ENCODE measurements at places on chromosomes 4 and X.

DNA sequence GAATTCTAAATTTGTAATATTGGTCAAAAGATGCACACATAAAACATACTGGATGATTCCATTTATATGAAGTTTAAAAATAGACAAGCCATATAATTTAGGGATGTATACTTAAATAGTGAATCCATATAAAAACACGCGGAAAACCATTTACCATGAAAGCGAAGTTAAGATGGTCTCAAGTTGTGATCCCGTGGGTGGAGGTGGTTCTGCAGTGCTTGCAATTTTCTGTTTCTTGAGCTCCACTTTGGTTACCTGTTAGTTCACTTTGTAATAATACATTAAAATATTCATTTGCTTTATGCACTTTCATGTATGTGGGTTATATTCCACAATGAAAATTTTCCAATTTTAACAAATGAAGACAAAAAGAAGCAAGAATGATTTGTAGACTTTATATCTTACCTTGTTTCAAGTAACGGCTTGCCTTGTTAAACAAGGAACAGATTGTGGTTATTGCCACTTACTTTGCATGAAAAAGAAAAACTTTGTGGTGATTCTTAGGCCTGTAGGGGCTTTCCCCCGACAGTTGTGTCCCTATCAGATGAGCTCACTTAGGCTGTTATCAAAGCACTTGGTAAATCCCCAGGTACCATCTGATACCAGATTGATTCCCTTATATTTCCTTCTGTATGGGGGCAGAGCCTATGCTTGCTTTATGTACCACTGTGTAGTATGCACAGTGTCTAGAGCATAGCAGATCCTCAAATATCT is 12.2 kb downstream of the UCP1 start:
- DNase-seq, result no peak

DNA sequence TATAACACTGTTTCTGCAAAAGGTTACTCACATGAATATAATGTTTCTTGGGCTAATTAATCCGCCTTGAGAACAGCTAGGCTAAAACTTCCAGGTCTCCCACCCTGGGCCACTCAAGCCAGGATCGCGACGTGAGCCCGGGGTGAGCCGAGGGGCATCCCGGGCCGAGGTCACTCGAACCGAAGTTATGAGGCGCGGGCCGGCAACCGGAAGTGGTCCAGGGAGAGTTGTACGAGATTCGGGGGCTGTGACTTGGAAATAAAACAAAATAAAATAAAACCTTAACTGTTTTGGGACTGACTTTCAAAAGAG is 317 bp downstream of the CMC4 start:
- no peak for DNase-seq

GRCh38 chrX:135543924-135544323 is 23.5 kb downstream of the INTS6L start:
- DNase-seq, result no peak

GRCh38 chrX:44303119-44303518 is 40.4 kb downstream of the EFHC2 start:
- no peak for DNase-seq

DNA sequence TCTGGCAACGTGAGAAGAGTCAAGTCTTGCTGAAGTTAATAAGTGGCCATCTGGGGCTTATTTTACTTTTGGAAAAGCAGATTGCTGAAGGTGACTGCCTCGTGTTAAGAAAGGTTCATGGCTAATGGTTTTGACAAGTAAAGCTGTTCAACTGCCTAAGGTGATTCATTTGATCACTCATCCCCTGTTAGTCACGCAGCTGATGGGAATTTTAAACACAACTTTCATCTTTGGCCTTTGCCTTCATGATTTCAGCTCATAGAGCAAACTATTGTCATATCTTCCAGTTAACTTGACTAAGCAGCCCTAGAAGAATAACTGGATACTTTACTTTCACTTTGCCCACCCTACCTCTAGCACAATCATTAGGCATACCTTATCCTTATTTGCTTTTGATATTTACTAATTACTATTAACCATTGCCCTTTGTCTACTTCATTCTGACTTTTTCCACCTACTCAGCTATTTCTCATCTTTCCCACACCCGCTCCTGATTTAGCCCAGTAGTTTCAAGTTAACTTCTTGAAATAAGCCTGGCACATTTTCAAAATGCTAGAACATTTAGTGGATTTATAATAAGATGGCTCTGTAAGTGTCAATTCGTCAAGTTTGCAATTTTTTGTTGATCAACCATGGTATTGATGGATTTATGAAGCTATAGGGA is 170.6 kb upstream of the S100G start:
- DNase-seq, result no peak

DNA sequence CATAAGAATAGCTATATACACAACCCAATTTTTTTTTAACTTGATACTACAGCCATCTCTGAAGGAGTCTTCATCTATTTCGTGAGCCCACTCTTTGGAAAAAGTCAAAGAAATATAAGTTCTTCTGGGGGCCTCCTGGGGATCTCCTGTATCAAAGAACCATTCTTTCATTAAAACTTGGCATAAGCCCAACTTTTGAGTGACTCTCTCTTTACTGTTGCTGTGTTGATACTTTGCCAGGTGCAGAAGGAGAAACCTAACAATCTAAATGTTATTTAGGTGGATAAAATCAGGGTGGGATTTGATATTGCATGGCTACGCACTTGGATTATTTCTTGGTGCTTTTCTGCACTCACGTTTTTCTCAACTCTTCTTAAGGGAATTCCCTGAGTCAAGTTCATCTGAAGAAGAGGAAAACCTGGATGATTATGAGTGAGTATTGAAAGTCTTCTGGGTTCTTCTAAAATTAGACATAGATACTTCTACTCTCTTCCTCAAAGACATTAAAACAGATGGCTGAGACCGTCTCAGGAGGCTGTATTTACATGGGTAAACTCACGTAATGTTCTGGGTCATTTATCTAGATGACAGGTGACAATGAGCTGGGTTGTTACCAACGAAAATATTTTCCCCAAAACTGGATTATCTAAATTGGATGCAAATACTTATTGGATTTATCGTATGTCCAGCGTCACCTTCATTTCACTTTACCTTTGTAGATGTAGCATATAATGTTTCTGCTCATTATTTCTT is 25.2 kb downstream of the BMX start:
- DNase-seq, result no peak

DNA sequence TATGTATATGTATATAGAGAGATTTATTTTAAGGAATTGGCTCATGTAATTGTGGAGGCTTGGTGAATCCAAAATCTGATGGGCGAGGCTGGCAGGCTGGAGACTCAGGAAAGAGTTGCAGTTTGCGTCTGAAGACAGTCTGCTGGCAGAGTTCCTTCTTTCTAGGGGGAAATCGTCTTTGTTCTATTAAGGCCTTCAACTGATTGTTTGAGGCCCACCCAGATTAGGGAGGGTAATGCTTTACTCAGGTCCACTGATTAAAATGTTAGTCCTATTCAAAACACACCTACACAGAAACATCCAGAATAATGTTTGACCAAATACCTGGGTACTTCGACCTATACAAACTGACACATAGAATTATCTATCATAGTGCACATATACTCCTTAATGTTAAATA is 149.5 kb downstream of the NAA11 start:
- no peak for DNase-seq

DNA sequence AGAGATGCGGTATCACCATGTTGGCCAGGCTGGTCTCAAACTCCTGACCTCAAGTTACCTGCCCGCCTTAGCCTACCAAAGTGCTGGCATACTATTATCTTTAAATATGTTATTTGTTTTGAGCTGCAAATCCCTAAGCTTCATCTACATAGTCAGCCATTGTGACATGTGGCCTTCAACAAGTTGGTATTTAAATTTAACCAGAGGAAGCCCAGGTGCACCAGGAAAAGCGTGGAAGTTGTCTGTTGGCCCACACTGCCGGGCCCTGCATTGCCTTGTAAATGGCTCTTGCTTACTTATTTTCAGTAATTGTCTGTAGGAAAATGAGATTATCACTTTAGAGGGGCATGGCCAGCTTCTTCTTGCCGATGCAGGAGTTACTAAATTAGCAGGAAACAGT is 6.0 kb downstream of the WWC2 start:
- DNase-seq, result no peak

DNA sequence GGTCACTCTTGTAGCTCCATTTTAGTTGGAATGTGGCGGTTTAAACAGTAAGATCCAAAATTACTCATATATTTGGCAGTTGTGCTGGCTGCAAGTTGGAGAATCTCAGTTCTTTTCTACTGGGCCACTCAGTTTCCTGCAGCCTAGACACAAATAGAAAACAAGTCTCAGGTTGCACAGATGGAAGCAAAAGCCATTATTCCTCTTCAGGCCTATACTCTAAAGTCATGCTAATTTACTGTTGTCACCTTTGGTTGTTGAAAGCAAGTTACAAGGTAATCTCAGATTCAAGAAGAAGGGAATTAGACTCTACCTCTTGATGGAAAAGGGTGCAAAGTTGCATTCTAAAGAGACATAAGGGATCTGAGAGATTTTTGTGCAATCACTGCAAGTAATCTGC is 345.4 kb downstream of the ADAM29 start:
- no peak for DNase-seq

DNA sequence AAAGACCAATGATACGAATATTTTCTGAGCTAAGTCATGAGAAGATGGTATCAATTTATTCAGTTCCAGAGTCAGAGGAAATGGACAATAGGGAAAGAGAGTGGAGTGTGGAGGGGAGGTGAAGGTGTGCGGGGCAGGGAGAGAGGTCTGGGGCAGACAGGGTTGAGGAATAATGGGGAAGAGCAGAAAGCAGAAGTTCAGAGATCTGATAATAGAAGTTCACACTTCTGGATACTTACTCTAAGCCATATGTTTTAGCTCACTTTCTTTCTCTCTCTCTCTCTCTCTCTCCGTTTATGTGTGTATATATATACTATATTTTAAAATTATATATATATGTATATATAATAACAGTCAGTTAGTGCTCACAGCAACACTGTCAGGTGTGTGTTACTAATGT is 40.4 kb downstream of the FOXR2 start:
- DNase-seq, result no peak

DNA sequence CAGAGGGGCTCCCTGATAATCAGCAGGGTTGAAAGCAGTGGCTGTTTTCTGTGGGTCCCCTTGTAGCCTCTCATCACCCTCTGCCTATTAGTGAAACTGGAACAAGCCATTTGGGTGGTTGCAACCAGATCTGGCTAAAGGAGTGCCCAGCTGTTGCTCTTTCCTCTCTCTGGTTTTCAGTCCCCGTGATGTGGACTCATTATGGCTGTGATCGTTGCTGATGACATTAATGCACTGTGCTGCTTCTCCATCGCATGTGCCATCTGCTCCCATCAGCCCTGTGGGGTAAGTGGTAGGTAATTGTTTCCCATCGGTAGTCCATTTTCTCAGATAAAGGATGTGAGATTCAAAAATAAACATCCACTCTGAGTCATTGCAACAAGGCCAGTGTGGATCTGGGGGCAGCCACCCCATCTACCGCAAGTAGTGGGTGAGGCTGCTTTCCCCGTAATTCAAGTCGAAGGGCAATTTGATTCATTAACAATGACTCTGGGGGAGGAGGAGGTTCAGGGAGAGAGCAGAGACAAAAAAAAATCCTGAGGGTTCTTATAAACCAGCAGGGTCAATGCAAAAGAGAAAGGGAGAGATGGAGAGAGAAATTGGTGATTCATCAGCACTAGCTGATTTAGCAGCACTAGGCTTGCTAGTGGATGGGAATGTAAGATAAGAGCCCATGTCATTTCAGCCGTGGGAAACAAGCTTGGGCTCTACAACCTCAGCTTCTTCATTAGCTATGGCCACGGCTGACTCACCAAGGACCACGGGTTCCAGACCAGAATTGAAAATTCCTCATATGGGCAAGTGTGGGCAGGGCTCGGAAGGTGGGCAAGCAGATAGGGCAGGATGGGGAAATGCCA is 357.8 kb downstream of the MID1IP1 start:
- DNase-seq, result no peak

DNA sequence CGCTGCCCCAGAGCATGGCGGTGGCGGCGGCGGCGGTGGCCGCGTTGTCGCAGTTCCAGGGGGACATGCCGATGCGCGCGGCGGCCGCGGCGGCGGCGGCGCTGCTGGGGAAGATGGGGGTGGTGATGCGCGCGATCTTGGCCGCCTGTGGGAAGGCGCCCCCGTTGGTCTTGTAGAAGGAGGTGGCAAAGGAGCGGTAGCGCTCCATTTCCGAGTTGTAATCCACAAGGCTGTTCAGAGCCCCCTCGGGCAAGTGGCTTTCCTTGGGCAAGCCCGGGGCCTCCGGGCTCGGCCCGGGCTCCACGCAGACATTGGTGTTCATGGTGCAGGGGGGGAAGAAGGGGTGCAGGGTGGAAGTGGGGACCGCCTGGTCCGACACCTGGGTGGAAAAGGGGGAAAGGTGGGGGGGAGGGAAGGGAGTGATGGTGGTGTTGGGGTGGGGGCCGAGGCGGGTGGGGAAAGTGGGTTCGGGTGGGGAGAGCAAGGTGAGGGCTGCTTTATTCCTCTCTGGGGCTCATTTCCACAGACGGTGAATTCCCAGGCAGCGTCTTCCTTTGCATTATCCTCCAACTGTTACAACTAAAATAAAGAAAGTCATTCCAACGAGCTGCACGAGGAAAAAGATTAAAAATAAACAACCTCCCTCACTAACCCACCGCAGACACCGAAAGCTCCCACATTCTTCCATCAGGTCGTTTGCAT is 3.1 kb downstream of the CXXC4 start:
- DNase-seq, result peak; percentile 54

GRCh38 chr4:157514711-157515110 is 294.2 kb downstream of the GRIA2 start:
- DNase-seq, result no peak

- DNase-seq, result no peak
These were observed 4.0 kb downstream of the GABRA2 start for GRCh38 chr4:46385946-46386345.

DNA sequence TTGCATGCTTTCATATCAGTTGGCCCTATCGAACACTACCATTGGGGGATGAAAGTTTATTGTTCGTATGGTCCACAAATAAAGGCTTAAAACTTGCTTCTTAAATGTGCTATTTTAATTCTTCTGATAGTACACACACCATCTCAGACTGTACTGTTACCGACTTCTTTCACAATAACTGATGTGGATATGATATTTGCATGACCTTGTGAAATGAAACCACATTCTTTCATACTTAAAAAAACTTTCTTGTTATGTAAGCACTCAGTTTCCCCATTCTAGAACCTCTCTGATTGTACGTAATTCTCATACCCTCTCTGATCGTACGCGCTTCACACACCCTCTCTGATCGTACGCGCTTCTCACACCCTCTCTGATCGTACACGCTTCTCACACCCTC is 12.0 kb upstream of the WDR19 start:
- DNase-seq, result no peak
